HL-60 (cell line): ENCODE measurements at places on chromosomes 3 and 15.

DNA sequence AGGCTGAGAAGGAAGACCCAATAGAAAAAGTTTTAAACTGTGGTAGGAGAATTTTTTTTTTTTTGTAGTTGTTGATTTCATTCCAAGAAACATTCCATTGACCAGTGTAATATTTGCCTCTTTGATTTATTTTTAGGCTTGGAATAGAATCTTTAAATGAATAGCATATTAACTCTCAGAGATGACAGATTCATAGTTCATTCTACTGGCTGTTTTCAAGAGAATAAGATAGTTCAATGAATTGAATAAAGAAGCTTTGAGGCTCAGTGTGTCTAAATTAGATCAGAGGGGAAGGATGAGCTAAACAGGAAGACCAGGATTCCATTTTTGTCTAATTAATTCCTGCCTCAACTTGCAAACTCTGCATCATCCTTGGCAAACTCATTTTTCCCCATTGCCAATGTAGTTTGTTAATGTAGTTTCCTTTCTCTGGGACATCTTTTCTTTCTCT, 98.4 kb downstream of the NAALADL2 start:
- DNase-seq, result no peak

DNA sequence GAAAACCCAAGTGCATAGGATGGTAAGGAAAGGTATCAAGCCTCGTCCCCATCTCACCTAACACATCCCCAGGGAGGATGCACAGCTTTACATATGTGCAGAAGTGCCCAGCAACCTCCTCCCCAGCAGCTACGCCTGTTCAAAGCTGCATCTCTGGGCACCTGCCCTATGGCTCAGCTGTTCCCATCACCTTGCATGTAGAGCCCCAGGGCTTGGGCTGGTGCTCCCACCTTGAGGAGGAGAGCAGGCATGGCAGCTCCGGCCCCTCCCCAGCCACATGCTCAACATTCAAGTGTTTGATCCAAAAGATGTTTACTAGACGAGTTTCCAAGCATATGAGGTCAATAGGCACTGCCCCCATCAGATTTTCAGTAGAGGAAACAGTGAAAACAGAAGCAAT, 173.5 kb downstream of the ATP10A start:
- no peak for DNase-seq

DNA sequence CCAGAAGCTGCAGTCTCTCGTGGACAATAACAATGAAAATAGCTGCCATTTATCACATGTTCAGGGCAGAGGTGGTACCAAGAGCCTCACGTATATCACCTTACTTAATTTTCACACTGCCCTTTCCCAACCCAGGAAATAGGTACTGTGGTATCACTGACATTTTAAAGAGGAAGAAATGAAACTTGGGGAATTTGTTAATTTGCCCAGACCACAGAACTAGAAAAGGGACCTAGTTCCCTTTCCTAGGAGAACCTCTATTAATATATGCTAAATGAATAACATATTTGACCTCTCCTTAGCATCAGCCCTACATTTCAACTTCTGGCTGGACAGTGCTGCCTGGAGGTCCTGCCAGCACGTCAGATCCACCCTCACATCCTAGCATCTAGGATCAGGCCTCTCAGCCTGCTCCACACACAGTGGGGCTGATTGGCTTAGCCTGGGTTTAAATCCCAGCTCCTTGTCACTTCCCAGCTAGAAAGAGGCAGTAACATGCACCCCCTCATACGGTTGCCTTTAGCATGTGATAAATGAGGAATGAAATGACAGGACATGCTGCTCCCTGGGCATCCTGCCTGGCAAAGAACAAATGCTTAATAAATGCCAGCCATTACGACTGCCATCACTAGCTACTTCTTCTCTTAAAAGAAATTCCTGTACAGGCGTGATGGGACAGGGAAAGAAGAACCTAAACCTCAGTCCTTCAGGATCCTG, 95.1 kb upstream of the TNFAIP8L3 start:
- peak; percentile 69 for DNase-seq

GRCh38 chr3:123272547-123272946, 70.8 kb downstream of the SEC22A start:
- DNase-seq, result no peak

GRCh38 chr15:96264801-96265515, 65.5 kb upstream of the NR2F2 start:
- no peak for DNase-seq

- no peak for DNase-seq
Observed at GRCh38 chr15:99424978-99425656, 140.7 kb upstream of the MEF2A start.
